ENCODE measurements at places on chromosomes 1 and 21.

DNA sequence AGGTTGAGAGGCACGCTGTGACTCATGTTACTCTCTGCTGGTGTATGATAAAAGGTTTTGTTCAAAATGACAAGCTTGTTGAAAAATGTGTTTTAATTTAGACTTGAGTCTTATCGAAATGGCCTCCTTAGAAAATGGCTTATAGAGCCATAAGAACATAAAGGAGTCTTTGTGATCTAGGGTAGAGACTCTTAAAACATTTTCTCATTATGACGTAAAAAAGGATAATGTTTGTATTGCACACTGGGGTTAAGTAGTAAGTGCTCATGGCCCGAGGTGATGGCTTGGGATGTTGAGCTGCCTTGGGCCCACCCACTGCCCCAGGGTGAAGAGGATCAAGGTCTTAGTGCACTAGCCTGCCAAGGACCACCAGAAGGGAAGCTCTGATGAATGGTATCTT, 117.4 kb downstream of the DISC1 start:
- DNase-seq, result no peak

DNA sequence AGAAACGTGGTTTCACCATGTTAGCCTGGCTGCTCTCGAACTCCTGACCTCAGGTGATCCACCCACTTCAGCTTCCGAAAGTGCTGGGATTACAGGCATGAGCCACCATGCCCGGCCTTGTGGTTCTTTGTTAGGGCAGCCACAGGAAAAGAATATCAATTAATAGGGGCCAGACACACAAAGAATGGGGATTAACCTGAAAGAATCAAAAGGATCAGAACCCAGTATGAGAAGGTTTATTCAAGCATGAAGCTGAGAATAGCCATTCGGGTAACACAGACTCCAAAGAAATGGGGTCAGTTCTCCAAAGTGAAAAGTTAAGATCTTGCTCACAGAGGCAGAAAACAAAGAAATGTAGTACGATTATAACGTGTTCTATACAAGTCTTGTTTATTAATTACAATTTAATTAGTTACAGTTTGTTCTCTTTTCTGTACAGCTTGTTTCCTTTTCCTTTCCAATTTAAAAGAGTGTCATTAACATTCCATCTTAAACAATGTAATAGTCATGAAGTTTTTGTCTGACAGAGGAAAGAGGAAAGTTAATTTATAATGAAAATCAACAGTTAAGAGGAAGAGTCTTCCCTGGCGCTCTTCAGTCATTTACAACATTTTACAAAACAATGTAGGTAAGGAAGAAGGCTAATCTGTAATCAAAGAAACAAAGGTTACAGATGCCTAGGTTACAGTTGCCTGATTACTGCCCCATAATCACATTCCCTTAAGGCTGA, 51.3 kb upstream of the SLC45A1 start:
- DNase-seq, result no peak

GRCh38 chr1:181661569-181661968, 178.3 kb downstream of the CACNA1E start:
- no peak for DNase-seq

DNA sequence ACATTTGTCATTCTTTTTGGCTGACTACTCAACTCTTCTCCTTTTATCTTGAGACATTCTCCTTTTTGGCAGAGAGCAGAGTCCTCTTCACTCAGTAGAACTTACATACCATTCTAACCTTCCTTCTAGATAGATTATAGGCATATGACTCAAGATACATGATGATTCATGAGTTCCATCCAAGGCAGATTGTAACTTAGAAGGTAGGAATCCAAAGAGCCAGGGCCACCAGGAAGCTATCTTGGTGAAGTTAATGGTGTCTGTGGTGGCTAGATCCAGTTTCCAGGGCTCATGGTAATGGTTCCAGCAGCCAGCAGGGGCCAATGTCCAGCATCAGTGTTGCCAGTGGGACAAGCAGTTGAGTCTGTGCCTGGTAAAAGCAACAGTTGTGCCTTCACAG, 76.1 kb upstream of the KIAA0040 start:
- no peak for DNase-seq

DNA sequence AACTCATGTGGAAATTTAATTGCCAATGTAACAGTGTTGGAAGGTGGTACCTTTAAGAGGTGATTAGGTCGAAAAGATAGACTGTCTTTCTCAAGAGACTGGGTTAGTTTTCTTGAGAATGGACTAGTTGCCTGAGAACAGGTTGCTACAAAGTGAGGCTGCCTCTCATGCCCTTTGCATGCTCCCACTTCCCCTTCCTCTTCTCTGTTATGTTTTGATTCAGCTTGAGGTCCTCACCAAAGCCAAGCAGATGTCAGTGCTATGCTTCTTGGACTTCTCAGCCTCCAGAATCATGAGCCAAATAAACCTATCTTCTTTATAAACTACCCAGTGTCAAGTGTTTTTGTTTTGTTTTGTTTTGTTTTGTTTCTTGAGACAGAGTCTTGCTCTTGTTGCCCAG, 187.0 kb upstream of the RUNX1 start:
- no peak for DNase-seq

DNA sequence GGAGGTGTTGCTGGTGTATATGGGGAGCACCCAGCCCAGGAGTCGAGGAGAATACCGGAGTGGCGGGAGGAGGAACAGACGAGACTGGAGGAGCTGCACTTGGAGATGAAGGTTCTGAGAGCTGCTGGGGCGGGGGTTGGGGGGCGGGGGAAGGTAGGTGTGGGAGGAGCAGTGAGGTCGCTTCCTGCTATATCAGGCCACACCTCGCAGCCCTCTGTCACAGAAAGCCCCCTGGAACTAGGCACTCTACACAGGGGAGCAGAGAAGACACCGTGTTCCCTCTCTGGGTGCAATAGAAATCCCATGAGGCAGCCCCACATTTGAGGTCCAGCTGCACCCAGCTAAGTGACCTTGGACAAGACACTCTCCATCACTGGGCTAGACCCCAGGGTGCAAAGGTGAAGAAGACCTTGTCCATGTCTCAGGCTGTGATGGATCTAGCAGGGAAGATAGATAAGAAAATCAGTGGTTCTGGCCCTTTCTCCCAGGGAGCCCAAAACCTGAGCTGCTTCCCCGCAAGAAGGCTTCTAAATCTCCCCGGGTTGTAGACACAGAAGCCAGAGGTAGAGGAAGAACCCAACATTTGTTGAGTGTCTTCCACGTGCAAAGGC, 155.8 kb upstream of the EDN2 start:
- DNase-seq, result peak; percentile 26
